ENCODE measurements at places on chromosomes 6 and 20. TPM values are rescaled to one million over a fixed set of nuclear protein-coding genes. Genes with fewer than 3 reads are reported as not detected.
A peak's percentile ranks its signal among the peaks of the same experiment; 100 is the strongest.

The NKX2-2 gene
- total RNA-seq: not detected

The PXDC1 gene
- total RNA-seq: 0.18 TPM

DNA sequence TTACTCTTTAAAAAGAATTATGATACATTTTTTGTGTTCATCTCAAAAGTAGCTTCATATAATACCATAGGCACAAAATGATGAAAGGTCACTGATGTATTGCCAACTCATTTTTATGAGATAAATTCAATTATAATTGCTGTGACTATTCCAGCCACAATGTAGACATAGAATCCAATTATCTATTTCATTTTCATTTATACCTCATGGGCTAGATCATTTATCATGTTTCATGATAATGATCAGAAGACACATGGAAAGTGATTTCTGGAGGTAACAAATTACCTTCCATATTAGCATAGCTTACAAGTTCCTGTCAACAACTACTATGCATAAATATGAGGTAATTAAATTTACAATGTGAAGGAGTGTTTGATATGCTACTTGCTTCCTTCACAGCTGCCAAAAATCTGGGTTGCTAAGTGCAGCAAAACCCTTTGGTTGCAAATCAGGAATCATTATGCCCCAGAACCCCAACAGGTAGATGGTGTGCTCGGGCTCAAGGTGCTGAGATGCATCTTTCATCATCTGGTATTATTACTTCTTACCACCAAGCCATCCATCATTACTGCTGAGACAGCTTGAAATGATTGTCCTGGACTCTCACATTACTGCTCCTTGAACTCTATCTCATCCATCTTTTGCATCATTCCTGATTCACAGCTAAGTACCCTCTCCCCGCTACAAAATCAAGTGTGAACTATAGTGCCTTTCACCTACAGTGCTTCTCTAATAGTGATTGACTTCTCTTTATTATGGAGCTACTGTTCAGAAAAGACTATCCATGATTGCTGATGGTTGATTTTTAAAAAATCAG is 306.0 kb upstream of the THEMIS start:
- DNase-seq: no peak
- H3K36me3 ChIP-seq: peaks cover 6% of the 10 kb centered on the region
- H3K4me3 ChIP-seq: no peak overlapping the region

DNA sequence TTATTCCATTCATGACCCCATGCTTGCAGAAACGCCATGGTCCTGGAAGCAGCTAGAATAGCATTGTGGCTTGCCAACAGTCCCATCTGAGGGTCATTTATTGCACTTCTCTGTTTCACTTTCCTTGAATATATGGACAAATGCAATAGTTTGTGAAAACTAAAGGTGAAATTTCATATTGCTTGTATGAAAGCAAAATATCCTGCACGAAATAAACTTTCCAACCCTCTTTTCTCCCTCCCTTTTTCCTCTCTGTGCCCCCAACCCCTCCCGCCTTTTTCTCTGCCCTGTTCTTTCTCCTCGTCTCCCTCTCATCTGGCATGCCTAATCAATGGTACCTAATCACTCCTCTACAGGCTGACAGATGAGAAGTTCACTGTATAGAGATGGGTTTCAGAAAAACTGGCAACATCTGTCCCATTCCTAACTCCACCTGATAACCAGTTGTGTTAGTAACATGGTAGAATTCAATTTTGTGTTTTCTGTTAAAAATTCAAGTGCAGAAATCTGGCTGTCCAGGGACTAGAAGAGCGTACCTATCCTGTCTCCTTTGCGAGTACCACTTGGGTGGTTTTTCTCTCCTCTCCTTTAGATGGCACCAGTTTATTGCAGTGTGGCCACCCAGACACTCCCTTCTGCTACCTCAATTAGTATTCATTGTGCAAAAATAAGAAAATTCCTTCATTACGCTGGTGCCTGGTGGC is 198.6 kb downstream of the FOXA2 start:
- no peak overlapping the region for H3K27ac ChIP-seq
- DNase-seq: no peak
- H3K4me3 ChIP-seq: no peak overlapping the region
- H3K27me3 ChIP-seq: peaks cover 10% of the 10 kb centered on the region
- peaks cover 2% of the 10 kb centered on the region for H3K36me3 ChIP-seq
- peaks cover 2% of the 10 kb centered on the region for H3K4me1 ChIP-seq

DNA sequence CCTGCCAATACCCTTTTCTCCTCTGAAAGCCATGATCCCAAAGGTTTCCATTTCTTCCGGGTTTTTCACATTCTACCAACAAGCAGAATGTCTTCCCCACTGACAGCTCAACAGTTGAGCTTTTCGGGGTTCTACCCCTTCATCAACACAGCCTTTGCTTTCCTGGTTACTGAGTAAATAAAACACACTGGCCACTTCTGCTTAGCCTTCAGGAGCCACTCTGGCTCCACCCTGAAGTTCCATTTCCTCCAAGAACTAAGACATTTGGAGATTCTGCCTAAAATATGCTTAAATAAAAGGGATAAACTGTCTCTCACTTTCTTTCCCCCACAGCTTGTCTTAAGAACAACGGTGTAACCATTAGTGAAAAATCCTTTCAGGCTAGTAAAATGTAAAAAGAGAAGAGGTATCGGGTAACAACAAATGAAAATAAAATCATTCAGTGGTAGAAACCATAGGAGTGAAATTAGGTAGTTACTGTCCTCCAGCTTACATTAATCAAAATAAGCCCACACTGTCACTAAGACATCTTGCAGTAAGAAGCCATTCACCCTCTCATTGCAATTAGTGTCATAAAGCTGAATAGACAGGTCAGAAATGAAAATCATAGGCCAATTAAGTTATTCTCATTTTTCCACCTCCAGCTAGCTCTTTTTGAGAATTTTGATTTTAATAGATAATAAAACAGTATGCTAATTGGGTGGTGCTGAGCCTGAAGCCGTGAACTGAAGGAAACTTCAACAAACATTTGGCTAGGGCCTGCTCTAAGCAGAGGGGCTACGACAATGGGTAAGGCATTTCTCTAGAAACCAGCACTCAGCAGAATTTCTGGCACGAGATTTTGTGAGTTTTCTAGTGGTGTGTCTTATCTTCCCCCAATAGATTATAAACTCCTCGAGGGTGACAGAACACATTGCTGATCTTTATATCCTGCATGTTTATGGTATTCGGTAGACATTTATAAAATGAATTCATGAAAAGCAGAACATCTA is 194.2 kb downstream of the KHDC1L start:
- no peaks in the 10 kb centered on the region for H3K27me3 ChIP-seq
- no peak overlapping the region for H3K4me3 ChIP-seq
- no peak for DNase-seq
- no peak overlapping the region for H3K27ac ChIP-seq
- no peaks in the 10 kb centered on the region for H3K36me3 ChIP-seq

- no peak overlapping the region for H3K27ac ChIP-seq
- no peak for DNase-seq
- no peak overlapping the region for H3K4me3 ChIP-seq
- H3K27me3 ChIP-seq: no peaks in the 10 kb centered on the region
Measured at GRCh38 chr6:89120371-89120770, 2.5 kb upstream of the SRSF12 start.

DNA sequence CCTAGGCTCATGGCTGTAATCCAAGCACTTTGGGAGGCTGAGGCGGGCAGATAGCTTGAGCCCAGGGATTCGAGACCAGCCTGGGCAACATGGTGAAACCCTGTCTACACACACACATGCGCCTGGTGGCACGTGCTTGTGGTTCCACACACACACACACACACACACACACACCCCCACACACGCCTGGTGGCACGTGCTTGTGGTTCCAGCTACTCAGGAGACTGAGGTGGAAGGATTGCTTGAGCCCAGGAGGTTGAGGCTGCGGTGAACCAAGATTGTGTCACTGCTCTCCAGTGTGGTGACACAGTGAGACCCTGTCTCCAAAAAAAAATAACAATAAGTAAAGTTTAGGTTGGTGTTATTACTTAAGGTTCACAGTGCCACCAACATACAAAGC is 165.8 kb downstream of the ZFAND3 start:
- peaks cover 82% of the 10 kb centered on the region for H3K4me1 ChIP-seq
- DNase-seq: no peak
- no peaks in the 10 kb centered on the region for H3K36me3 ChIP-seq
- peak overlapping the region; percentile 60 for H3K4me3 ChIP-seq
- no peaks in the 10 kb centered on the region for H3K27me3 ChIP-seq

DNA sequence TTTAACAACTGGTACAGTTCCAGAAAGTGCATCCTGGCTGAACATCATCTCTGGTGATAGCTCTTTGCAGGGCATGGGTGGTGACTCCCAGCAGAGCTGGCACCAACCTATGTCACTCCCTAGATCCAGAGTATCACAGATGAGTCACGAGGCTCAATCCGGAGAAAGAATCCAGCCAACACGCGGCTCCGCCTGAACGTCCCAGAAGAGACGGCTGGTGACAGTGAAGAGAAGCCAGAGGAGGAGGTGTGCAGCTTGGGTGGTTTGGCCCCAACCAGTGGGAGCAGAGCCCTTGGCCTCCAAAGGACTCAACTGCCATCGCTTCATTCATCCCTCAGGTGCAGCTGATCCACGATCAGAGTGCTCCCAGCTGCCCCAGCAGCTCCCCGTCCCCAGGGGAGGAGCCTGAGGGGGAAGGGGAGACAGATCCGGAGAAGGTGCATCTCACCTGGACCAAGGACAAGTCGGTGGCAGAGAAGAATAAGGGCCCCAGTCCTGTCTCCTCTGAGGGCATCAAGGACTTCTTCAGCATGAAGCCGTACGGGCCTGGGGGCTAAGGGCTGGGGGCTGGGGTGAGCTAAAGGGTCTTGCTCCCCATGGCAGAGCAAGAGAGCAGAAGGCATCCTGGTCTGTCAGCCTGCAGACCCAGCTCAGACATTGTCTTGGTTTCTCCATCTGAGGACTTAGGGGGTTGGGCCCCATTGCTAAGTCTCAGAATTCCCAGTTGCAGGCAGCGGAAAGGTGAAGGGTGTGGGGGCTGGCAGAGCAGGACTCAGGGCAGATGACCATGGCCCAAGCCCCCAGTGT is 27.2 kb downstream of the SLC12A5 start:
- DNase-seq: no peak
- H3K4me1 ChIP-seq: peaks cover 30% of the 10 kb centered on the region
- H3K27me3 ChIP-seq: peaks cover 44% of the 10 kb centered on the region
- no peak overlapping the region for H3K4me3 ChIP-seq
- H3K36me3 ChIP-seq: peaks cover 17% of the 10 kb centered on the region

DNA sequence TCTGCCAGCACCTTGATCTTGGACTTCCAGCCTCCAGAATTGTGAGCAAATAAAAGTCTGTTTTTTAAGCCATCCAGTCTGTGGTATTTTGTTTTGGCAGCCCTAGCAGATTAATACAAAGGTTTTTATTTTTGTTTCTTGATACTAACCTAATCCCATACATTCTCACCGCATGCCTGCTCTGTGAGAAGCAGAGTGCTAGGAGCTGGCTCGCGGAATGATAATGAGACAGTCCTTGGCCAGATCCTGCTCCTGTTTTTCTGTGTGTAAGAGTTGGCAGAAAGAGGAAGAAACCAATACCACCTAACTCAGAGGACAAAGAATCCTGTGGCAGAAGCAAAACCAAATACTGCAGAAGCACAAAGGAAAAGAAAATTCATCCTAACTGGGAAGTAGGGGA is 82.6 kb downstream of the KIF16B start:
- H3K4me3 ChIP-seq: no peak overlapping the region

- H3K27ac ChIP-seq: no peak overlapping the region
- H3K4me3 ChIP-seq: no peak overlapping the region
- no peak for DNase-seq
- peaks cover 1% of the 10 kb centered on the region for H3K4me1 ChIP-seq
- no peaks in the 10 kb centered on the region for H3K36me3 ChIP-seq
Measured at GRCh38 chr20:23032750-23033078, 2.4 kb upstream of the SSTR4 start.

- no peaks in the 10 kb centered on the region for H3K36me3 ChIP-seq
- H3K4me1 ChIP-seq: no peaks in the 10 kb centered on the region
- H3K27me3 ChIP-seq: no peaks in the 10 kb centered on the region
Measured at GRCh38 chr6:48141975-48142374, 31.0 kb upstream of the PTCHD4 start.

DNA sequence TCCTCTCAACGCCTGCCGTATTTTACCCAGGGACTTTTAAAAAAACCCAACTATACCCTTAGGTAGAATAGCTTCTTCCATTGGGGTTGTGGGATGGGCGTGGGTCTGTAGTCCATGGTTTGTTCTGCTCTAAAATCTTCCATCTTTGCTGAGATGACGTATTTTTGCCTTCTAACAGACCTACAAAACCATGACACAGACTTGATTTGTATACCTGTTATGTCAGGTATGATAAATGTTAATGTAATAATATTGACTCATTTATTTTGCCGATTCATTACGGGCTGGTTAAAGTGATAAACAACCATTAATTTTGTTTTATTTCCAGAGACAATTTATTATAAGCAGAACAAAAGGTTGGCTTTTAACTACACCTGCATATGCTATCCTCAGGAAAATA is 48.7 kb downstream of the UST start:
- no peak overlapping the region for H3K27ac ChIP-seq
- no peaks in the 10 kb centered on the region for H3K4me1 ChIP-seq
- H3K27me3 ChIP-seq: peaks cover 15% of the 10 kb centered on the region
- H3K4me3 ChIP-seq: no peak overlapping the region
- DNase-seq: no peak
- H3K36me3 ChIP-seq: peaks cover 5% of the 10 kb centered on the region

DNA sequence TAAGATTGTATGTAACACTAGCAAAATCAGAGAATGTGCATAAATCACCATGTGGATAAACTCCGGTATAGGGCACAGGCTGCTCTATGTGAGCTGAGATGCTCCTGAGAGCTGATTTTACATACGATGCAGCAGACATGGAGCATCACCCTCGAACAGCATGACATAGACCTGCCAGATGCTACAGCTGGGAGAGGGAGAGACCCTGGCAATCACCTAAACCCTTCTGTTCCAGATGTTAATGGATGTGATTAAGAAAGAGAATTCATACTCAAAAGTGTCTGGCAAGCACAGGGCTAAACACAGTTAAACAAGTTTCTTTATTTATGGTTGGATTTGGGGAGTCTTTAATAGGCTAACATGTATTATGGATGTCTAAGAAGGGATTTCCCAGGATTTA is 157.0 kb downstream of the CLIC5 start:
- H3K27me3 ChIP-seq: no peaks in the 10 kb centered on the region
- no peak overlapping the region for H3K4me3 ChIP-seq
- no peaks in the 10 kb centered on the region for H3K36me3 ChIP-seq
- no peak for DNase-seq
- no peak overlapping the region for H3K27ac ChIP-seq

- H3K27me3 ChIP-seq: peaks cover 49% of the 10 kb centered on the region
- H3K4me1 ChIP-seq: no peaks in the 10 kb centered on the region
- no peak for DNase-seq
- no peak overlapping the region for H3K4me3 ChIP-seq
Measured at GRCh38 chr6:148235446-148235845, 107.2 kb upstream of the SASH1 start.

DNA sequence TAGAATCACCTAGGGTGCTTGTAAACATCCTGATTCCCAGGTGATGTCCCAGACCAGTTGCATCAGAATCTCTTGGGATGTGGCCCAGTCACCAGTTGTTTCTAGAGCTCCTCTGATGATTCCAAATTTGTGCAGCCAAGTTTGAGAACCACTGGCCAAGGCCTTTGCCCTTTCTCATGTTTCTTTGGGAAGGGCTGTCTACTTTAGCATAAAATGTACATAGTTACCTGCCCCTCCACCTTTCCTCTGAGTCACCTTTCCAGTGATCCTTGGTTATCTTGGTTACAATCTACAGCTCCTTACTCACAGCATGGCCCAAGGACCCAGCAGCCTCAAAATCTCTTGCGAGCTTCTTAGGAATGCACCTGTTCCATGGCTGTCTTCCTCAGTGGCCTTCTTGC is 266.4 kb upstream of the PRND start:
- H3K27ac ChIP-seq: no peak overlapping the region
- H3K27me3 ChIP-seq: no peaks in the 10 kb centered on the region
- no peak for DNase-seq
- H3K36me3 ChIP-seq: no peaks in the 10 kb centered on the region
- H3K4me1 ChIP-seq: no peaks in the 10 kb centered on the region
